CD4-positive, alpha-beta memory T cell (primary cell): ENCODE measurements at places on chromosomes 4 and X.

DNA sequence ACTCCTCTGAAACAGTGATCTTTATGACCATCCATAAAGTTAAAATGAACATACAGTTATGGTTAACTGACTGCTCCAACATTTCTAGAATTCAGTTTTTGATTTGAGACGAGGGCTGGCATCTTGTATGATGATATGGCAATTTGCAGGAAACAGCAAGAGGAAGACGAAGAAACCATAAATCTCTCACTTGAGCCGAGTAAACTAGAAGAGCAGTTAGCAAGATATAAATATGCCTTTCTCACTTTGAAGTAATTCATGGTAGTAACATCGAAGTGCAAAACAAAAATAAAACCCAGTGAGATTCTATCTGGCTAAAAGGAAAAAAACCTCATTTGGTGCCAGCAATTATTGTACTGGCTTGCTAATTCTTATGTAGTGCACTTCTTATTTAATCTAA is 139.0 kb upstream of the SPRY1 start:
- no peak overlapping the region for H3K4me3 ChIP-seq
- H3K36me3 ChIP-seq, result no peaks in the 10 kb centered on the region
- no peak for DNase-seq
- no peak overlapping the region for H3K27ac ChIP-seq

GRCh38 chr4:38950159-38950558 is 82.0 kb downstream of the TMEM156 start:
- no peak overlapping the region for H3K4me3 ChIP-seq
- no peak for DNase-seq
- no peaks in the 10 kb centered on the region for H3K36me3 ChIP-seq
- H3K27me3 ChIP-seq, result no peaks in the 10 kb centered on the region

- H3K4me1 ChIP-seq, result peaks cover 5% of the 10 kb centered on the region
- no peak overlapping the region for H3K4me3 ChIP-seq
- no peak for DNase-seq
- H3K36me3 ChIP-seq, result no peaks in the 10 kb centered on the region
- no peaks in the 10 kb centered on the region for H3K27me3 ChIP-seq
Observed at GRCh38 chr4:98619180-98619579, 39.2 kb downstream of the TSPAN5 start.

DNA sequence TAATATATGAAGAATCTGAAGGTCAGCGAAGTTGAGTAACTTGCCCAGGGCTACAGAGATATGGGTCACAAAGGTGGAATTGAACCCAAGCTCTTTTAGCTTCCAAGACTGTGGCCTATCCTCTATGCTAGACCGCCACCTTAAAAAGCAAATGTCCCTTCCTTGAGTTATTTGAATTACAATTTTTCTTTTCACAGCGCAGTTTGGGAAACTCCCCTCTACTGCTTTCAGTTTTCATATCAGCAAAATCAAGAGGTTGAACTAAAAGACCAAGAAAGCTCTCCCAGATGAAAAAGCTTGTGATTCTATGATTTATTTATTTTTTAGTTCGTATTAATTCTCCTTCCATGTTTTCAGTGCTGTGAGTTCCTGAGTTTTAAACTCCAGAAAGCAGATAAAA is 174.5 kb upstream of the C1QTNF7 start:
- H3K27me3 ChIP-seq, result no peaks in the 10 kb centered on the region
- no peaks in the 10 kb centered on the region for H3K36me3 ChIP-seq
- DNase-seq, result no peak
- no peaks in the 10 kb centered on the region for H3K4me1 ChIP-seq
- no peak overlapping the region for H3K4me3 ChIP-seq

DNA sequence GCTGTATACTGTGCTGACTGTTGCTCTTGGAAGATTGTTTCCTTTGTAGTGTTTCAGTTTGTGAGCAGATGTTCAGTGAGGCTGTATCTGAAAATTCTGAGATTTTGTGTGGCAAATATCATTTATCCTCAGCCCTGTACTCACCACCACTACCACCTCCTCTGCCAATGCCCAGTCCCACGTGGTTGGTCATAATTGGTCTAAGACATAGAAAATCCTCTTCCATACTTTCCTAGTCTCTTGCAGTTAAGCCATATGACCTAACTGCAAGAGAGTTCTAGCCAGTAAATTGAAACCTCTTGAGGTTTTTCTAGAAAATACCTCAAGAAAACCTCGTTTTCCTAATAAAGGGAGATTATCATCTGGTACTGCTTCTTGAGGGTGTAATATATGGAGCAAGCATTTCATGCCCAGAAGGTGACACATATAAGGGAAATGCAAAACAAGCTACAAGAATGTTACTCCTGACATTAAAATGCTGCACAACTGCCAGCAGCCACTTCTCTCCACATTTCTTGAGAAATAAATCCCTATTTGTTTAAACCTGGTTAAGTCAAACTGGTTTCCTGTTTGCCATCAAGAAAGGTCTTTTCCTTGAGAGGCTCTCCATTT is 32.8 kb downstream of the ABCE1 start:
- DNase-seq, result no peak
- no peak overlapping the region for H3K4me3 ChIP-seq
- no peaks in the 10 kb centered on the region for H3K27me3 ChIP-seq
- peaks cover 5% of the 10 kb centered on the region for H3K36me3 ChIP-seq
- no peak overlapping the region for H3K27ac ChIP-seq

GRCh38 chr4:22921936-22922335 is 229.2 kb downstream of the GBA3 start:
- H3K4me3 ChIP-seq, result no peak overlapping the region
- no peak overlapping the region for H3K27ac ChIP-seq
- DNase-seq, result no peak
- no peaks in the 10 kb centered on the region for H3K27me3 ChIP-seq
- no peaks in the 10 kb centered on the region for H3K36me3 ChIP-seq

- no peaks in the 10 kb centered on the region for H3K27me3 ChIP-seq
- H3K36me3 ChIP-seq, result no peaks in the 10 kb centered on the region
- no peak overlapping the region for H3K27ac ChIP-seq
- DNase-seq, result no peak
Observed at GRCh38 chr4:111450867-111451266, 694.4 kb upstream of the FAM241A start.

DNA sequence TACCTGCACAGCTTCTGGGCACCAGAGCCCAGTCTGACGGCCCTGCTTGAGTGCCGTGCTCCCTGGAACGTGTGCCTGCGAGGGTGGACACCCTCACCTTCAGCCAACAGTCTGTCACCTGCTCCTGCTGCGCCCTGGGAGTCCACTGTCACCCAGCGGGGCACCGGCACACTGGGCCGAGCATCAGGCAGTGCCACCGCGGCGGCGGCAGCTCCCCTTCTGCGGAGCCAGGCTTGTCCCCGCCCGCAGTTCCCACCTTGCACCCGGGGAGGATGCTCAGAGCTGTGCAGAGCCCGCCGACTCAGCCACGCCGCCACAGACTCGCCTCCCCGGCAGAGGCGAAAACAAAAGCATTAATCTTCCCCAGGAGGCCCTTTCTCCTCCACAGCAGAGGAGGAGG is 86.8 kb downstream of the ABLIM2 start:
- H3K4me3 ChIP-seq, result no peak overlapping the region
- no peak overlapping the region for H3K27ac ChIP-seq
- no peaks in the 10 kb centered on the region for H3K4me1 ChIP-seq
- no peaks in the 10 kb centered on the region for H3K27me3 ChIP-seq

DNA sequence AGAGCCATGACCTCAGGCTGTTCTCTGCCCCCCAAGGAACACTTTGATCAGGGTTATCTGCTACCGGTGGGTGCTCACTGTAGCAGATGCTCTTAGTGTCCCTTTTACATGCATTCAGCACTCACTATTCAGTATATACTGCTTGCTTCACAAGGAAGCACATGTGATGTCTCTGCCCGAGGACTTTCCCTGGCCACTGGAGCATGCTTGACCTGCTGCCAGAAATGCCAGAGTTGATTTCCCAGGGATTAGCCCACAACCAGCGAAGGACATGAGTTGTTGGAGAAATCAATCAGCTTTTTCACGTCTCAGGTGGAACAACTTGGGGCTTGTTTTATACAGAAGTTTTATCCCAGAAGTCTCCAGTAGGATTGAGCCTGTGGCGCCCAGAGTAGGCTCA is 51.2 kb upstream of the RPS6KA3 start:
- H3K4me3 ChIP-seq, result no peak overlapping the region
- no peaks in the 10 kb centered on the region for H3K36me3 ChIP-seq
- no peaks in the 10 kb centered on the region for H3K27me3 ChIP-seq
- H3K27ac ChIP-seq, result no peak overlapping the region
- DNase-seq, result no peak
- H3K4me1 ChIP-seq, result peaks cover 18% of the 10 kb centered on the region

DNA sequence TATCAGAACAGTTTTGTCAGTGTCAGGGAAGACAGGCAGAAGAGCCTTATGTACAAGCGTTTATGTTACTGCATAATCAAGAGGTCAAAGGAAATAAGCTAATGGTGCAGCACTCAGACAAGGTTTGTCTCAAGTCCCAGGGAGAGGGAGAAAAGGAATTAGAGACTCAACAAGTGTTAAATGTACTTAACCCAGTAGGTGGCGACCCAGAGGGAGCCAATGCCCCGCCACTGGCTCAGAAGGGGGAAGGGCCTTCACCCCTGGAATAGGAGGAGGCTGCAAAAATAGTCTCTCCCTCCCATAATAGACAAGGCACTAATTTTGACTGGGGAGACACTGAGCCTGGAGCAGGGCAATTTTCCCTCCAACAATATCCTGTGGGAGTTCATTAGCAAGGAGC is 14.1 kb upstream of the PAPSS1 start:
- H3K27me3 ChIP-seq, result no peaks in the 10 kb centered on the region
- no peak overlapping the region for H3K27ac ChIP-seq
- no peaks in the 10 kb centered on the region for H3K4me1 ChIP-seq
- no peaks in the 10 kb centered on the region for H3K36me3 ChIP-seq

- H3K27ac ChIP-seq, result no peak overlapping the region
- no peak for DNase-seq
- no peaks in the 10 kb centered on the region for H3K4me1 ChIP-seq
- no peaks in the 10 kb centered on the region for H3K27me3 ChIP-seq
- H3K4me3 ChIP-seq, result no peak overlapping the region
- H3K36me3 ChIP-seq, result no peaks in the 10 kb centered on the region
Observed at GRCh38 chr4:29259556-29259955, 1460.6 kb upstream of the PCDH7 start.

- no peak for DNase-seq
- H3K27me3 ChIP-seq, result no peaks in the 10 kb centered on the region
- H3K36me3 ChIP-seq, result no peaks in the 10 kb centered on the region
- no peak overlapping the region for H3K4me3 ChIP-seq
Observed at GRCh38 chr4:104486716-104487504, 7.8 kb downstream of the CXXC4 start.

GRCh38 chrX:18537068-18537467 is 111.7 kb downstream of the CDKL5 start:
- H3K4me1 ChIP-seq, result no peaks in the 10 kb centered on the region
- DNase-seq, result no peak
- no peak overlapping the region for H3K27ac ChIP-seq
- no peaks in the 10 kb centered on the region for H3K27me3 ChIP-seq

GRCh38 chrX:39487166-39487968 is 610.4 kb downstream of the BCOR start:
- H3K4me3 ChIP-seq, result no peak overlapping the region
- peaks cover 18% of the 10 kb centered on the region for H3K4me1 ChIP-seq
- no peaks in the 10 kb centered on the region for H3K36me3 ChIP-seq
- no peak for DNase-seq
- no peaks in the 10 kb centered on the region for H3K27me3 ChIP-seq

GRCh38 chr4:134465417-134465816 is 263.8 kb upstream of the PABPC4L start:
- no peaks in the 10 kb centered on the region for H3K27me3 ChIP-seq
- H3K36me3 ChIP-seq, result no peaks in the 10 kb centered on the region
- H3K27ac ChIP-seq, result no peak overlapping the region
- DNase-seq, result no peak
- H3K4me1 ChIP-seq, result no peaks in the 10 kb centered on the region

GRCh38 chrX:78513971-78514738 is 145.0 kb downstream of the RTL3 start:
- no peak for DNase-seq
- H3K4me1 ChIP-seq, result peaks cover 42% of the 10 kb centered on the region
- no peaks in the 10 kb centered on the region for H3K27me3 ChIP-seq
- no peak overlapping the region for H3K27ac ChIP-seq

DNA sequence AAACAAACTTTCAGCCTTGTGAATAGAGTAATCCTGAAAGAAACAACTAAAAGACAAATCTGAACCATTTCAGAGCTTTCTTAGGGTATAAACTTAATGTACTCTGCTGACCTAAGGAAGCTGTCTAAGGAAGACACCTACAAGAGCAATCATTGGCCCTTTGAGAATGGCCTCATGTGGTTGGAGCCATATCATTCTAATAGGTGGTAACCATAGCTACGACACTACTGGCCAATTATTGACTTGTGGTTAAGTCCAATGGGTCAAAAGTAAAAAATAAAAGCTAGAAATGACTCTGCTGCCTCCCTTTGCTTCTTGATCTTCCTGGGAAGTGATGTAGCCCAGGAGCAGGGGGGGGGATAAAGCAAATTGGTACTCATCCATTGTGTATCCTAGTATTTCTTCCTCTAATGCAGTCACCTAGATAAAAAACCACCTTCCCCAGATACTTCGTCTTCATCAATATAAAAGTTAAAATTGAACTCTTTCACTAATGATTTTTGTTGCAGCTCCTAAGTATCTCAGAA is 547.0 kb downstream of the ARAP2 start:
- H3K27ac ChIP-seq, result no peak overlapping the region
- H3K4me3 ChIP-seq, result no peak overlapping the region
- no peaks in the 10 kb centered on the region for H3K27me3 ChIP-seq
- no peaks in the 10 kb centered on the region for H3K4me1 ChIP-seq

DNA sequence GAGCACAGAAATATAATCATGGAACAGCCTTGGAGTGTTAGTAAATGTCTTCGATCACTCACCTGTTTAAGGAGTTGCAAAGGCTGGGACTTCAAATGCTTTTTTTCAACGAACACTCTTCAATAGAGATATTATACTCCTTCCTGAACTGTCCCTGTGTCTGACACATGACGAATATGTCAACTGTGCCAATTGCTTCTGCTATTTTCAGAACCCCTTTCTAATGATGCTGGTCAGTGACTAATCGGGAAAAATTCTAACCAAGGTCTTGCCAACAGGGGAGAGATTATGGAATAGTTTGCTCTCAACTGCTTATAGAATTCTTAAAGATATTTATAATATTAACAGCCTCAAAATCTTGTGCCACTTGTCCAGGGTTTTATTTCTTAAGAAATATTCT is 8.5 kb upstream of the KLHL34 start:
- H3K27me3 ChIP-seq, result no peaks in the 10 kb centered on the region
- H3K27ac ChIP-seq, result no peak overlapping the region
- H3K4me1 ChIP-seq, result no peaks in the 10 kb centered on the region
- no peak for DNase-seq
- H3K36me3 ChIP-seq, result no peaks in the 10 kb centered on the region

GRCh38 chr4:78757574-78757973 is 18.6 kb upstream of the BMP2K start:
- H3K27ac ChIP-seq, result no peak overlapping the region
- no peaks in the 10 kb centered on the region for H3K36me3 ChIP-seq

- no peaks in the 10 kb centered on the region for H3K4me1 ChIP-seq
- H3K27ac ChIP-seq, result no peak overlapping the region
- no peaks in the 10 kb centered on the region for H3K36me3 ChIP-seq
- no peak for DNase-seq
- no peaks in the 10 kb centered on the region for H3K27me3 ChIP-seq
Observed at GRCh38 chr4:182272151-182272550, 28.9 kb downstream of the TENM3 start.
